ENCODE measurements at places on chromosomes 6 and 20. TPM values are rescaled to one million over a fixed set of nuclear protein-coding genes. Genes with fewer than 3 reads are reported as not detected.

DNA sequence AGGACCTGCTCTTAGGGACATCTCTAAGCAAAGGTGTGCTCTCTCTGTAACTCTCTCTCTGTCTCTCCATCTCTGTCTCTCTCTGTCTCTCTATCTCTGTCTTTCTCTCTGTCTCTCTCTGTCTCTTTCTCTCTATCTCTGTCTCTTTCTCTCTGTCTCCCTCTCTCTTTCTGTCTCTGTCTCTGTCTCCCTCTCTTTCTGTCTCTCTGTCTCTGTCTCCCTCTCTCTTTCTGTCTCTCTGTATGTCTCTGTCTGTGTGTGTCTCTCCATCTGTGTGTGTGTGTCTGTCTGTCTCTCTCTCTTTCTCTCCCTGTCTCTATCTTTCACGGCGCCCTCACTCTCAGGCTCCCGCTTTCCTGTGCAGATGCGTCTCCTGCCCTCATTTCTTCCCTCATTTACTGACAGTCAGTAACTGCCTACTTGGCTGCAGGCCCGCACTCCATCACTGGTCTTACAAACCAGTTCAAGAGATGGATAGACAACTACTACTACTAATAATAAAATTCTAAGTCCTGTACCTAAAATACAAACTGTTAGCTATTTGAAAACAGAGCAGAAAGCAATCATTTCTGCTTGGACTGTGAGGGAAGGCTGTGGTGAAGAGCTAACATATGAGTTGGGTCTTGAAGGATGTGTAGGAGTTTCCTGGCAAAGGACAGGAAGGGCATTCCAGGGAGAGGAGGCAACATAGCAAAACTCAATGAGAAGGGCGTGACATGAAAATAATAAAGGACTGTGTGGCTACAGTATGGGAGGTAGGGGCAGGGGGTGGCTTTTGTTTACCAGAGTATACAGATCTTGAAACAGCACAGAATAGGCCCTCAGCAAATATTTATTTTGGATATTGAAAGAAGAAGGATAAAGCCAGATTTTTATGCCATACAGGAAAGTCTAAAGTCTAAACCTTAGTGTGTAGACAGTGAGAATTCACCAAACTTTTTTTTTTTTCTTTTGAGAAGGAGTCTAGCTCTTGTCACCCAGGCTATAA, 67.8 kb upstream of the TAB2 start:
- DNase-seq: no peak

- DNase-seq: no peak
Measured at GRCh38 chr20:35766843-35767242, 5.0 kb upstream of the PHF20 start.

DNA sequence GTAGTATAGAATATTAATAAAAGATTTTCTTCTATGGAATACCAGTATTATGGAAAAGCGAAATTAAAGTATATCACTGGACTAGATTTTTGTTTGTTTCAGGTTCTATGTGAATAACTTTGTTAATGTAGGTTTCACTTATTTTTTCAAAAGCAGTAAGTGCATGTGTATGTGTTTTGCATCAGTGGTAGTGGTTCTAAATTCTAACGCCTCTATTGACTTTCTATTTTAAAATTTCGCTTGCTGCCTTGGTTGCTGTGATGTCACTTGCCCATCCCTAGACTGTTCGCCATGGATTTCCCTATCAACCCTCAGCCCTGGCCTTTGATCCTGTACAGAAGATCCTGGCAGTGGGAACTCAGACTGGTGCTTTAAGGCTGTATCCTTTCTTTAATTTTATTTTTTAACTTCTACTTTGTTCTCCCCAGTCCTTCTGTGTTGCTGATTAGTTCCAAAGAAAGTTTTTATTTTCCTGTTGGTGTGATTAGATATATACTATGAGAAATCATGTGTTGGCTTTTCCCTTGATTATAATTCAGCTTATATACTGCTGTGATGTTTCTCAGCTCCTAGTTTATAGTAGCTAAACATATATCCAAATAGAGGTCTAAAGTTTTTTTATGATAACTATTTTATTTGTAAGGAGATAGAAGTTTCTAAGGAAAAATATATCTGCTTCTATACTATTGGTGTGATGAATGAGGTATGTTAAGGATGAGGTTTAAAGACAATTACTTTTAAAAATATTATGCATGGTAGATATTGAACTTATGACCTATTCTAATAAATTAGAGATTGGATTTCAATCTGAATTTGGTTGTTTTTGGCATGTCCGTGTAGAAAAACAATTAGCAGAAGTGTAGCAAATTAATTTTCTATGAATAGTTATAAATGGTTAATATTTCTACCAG, 1.7 kb downstream of the STXBP5 start:
- DNase-seq: peak; percentile 30

- no peak for DNase-seq
Measured at GRCh38 chr6:148814082-148814790, 67.4 kb downstream of the UST start.

DNA sequence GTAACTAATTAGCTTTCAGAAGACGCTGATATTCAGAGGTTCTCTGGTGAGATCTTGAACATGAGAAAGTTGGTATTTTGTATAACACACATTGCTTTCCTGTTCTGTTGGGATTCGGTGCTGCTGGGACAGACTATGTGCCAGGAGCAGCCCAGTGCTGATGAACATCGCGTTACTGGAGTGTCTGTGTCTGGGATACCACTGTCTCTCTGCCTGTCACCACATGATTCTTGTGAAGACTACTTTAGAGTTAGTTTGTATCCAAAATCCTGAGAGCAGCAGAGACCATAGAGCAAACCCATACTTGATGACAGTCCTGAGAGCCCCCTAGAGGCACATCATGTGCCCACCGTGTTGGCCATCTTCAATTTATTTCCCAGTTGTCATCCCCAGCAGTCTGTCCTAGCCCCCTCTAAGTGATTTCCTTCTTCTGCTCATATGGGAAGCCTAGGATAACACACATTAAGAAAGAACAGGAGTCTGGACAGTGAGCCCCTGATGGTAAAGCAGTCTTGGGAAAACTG, 41.8 kb upstream of the TINAG start:
- no peak for DNase-seq

DNA sequence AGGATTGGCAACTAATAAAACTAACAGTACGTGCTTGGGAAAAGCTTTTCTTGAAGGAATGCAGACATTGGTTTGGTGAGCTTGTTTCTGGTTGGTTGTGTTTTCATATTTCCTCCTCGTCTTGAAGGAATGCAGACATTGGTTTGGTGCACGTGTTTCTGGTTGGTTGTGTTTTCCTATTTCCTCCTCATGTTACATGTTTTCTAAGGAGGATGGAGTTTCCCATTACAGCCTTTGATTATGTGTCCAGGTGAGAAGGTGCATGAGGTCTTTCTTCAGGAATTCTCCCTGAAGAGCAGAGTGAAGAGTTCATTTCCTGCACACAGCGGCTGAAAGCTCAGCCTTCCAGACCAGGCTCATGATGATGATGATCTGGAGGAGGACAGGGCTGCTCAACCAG, 190.6 kb downstream of the SMOC2 start:
- DNase-seq: no peak

DNA sequence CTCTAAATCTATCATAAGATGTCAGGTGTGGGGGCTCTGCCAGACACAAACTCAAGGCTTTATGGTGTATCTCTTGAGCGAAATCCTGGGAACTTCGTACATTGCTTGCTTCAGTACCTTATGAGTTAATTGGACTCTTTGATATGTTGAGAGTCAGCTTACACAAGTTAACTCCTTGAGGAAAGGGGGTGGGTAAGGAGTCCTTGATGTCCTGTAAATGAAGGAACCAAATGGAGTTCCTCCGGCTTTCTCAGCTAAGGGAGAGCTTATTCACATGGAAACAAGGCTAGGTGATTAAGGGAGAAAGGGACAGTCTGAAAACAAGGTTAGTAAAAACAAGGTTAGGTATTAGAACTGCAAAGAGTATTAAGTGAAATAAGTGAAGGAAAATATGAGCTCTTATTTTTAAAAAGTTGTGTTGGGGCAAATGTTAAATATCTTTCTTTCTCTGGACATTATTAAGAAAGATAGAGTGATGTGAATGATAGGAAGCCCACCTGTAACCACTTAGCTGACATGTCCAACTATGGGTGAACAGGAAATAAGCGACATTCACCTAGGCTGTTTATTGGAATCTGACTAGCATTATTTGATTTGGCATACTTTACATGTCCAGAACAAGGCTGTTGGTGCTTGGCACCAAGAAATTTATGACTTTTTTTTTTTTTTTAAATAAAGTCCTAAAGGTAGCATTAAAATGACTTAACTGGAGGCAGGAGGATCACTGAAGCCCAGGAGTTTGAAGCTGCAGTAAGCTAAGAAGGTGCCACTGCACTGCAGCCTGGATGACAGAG, 26.5 kb downstream of the GTF2H5 start:
- no peak for DNase-seq

- DNase-seq: peak; percentile 79
Measured at GRCh38 chr20:22691369-22692118, 107.2 kb upstream of the FOXA2 start.

- no peak for DNase-seq
Measured at GRCh38 chr20:33773412-33774089, 37.6 kb upstream of the CHMP4B start.

Gene CPNE5
- 6.9 TPM for total RNA-seq

Gene NDUFAF4
- 23.2 TPM for total RNA-seq

Gene COL12A1
- 42.9 TPM for total RNA-seq

Gene ANKRD66
- total RNA-seq: 0.27 TPM

Gene BEND6
- total RNA-seq: 12.6 TPM

Gene STMND1
- 0.36 TPM for total RNA-seq

Gene POU5F1
- total RNA-seq: not detected
